Left lung (tissue), 14 donors: ENCODE measurements at places on chromosomes 11 and 22. TPM values are rescaled to one million over a fixed set of nuclear protein-coding genes. Genes with fewer than 3 reads are reported as not detected.
A peak's percentile ranks its signal among the peaks of the same experiment; 100 is the strongest.

DNA sequence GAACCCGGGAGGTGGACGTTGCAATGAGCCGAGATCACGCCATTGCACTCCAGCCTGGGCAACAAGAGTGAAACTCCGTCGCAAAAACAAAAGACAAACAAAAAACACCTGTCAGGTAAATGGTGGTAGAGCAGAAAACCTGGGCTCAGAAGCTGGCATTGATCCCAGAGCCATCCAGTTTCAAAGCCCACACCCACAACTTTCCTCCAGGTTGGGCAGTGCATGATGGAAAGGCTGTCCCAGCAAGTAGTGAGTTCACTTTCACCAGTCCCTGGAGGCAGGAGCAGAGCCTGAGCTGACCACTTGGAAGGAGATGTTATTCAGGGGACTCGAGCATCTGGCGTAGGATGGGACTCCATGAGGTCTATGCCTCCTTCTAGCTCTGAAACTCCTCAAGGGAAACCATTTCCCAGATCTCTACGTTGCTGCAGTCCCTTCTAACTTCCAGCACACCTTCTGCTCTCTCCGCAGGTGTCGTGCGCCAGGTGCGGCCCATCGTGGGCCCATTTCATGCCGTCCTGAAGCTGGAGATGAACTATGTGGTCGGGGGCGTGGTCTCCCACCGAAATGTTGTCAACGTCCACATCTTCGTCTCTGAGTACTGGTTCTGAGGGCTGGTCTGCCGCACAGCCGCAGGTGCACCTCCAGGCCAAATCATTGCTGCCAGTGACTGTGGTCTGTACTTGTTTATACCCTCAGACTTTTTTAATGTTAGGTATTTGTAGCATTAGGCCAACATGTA lies 71.6 kb upstream of the ATXN10 start:
- no peak overlapping the region for H3K4me3 ChIP-seq
- H3K36me3 ChIP-seq: no peaks in the 10 kb centered on the region
- H3K4me1 ChIP-seq: peaks cover 2% of the 10 kb centered on the region

- H3K27me3 ChIP-seq: no peaks in the 10 kb centered on the region
- no peak for DNase-seq
- H3K27ac ChIP-seq: no peak overlapping the region
- H3K4me1 ChIP-seq: no peaks in the 10 kb centered on the region
These were observed 739.0 kb downstream of the CNTN5 start for GRCh38 chr11:99759787-99760186.

DNA sequence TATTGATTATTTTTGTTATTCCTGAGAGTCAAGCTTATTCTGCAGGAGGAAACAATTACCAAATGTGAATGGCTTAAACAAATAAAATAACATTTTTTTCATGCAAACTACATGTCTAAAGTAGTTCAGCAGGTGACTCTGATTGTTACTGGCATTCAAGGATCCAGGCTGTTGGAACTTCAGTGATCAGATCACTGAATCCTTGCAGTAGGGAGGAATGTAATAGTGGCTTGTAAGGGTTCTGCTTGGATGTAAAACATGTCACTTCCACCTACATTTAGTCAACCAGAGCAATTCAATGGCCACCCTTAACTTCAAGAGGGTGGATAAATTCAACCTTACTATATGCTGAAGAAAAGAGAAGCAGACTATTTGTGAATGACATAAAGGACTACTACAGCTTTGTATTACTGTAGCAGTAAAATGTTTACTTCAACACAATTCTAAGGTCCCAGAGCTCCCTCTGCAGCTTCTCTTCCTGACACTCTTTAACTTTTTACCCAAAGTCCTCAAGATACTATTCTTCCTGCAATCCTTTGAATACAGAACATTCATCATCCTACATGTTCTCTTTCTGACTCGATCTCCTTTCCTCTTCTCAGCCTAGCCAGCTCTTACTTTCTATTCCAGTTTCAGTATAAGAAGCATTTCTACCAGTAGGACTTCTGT lies 284.0 kb downstream of the LRRC4C start:
- H3K27me3 ChIP-seq: no peaks in the 10 kb centered on the region
- H3K27ac ChIP-seq: no peak overlapping the region
- no peaks in the 10 kb centered on the region for H3K4me1 ChIP-seq
- DNase-seq: no peak

GRCh38 chr22:21082248-21082647 lies 36.5 kb downstream of the LRRC74B start:
- H3K36me3 ChIP-seq: no peaks in the 10 kb centered on the region
- DNase-seq: no peak
- H3K27me3 ChIP-seq: no peaks in the 10 kb centered on the region
- H3K4me1 ChIP-seq: no peaks in the 10 kb centered on the region
- H3K27ac ChIP-seq: no peak overlapping the region

DNA sequence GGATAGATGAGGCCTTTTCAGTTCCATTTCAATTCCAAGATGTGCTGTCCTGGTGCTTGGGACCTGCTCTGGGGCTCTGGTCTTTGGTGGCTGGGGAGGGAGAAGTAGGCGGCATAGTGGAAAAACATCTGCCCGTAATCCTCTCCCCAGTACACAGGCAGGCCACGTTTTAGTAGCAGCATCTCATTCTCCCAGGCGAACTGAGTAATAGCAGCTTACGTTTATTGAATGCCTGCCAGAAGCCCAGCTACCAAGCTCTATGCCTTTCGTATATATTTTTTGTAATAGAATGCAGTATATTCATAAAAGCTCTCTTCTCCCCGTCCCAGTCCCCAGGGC lies 11.4 kb downstream of the ACO2 start:
- no peak overlapping the region for H3K27ac ChIP-seq
- no peak for DNase-seq
- peaks cover 13% of the 10 kb centered on the region for H3K4me1 ChIP-seq
- H3K36me3 ChIP-seq: peaks cover 11% of the 10 kb centered on the region
- no peaks in the 10 kb centered on the region for H3K27me3 ChIP-seq
- H3K4me3 ChIP-seq: no peak overlapping the region

- H3K36me3 ChIP-seq: no peaks in the 10 kb centered on the region
- DNase-seq: no peak
- H3K4me1 ChIP-seq: no peaks in the 10 kb centered on the region
- H3K4me3 ChIP-seq: no peak overlapping the region
- no peak overlapping the region for H3K27ac ChIP-seq
These were observed 23.5 kb upstream of the TH start for GRCh38 chr11:2194877-2195755.

DNA sequence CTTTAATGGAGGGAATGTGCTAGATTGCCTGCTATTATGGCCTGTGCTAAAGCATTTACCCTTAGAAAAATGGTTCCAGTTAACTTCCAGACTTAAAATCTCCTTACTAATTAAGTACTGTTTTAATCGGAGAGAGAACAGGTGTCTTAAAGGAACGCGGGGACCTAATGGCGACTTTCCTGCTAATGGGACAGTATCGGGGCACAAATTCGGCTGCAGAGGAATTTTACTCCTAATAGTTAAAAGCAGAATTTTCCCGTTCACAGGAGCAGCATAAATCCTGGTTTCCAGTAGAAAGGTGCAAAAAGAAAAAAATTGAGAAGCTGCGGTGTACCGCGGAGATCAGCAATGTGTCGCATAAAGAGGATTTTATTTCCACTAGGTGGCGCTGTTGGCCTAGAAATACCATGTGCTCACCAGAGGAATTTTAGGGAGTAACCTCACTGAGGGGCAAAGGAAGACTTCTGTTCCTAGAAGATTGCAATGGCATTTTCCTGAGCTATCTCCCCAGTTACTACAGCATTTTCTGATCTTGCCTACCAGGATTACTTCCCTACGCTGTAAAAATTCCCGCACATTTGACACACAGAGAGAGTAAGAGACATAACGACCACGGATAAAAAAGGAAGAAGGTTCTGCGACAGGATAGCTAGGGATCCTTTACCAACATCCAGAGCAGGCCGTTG lies 44.5 kb downstream of the ZNF280B start:
- H3K36me3 ChIP-seq: no peaks in the 10 kb centered on the region
- H3K27ac ChIP-seq: no peak overlapping the region
- H3K4me1 ChIP-seq: no peaks in the 10 kb centered on the region
- H3K4me3 ChIP-seq: no peak overlapping the region
- DNase-seq: peak; percentile 63
- H3K27me3 ChIP-seq: peaks cover 35% of the 10 kb centered on the region

DNA sequence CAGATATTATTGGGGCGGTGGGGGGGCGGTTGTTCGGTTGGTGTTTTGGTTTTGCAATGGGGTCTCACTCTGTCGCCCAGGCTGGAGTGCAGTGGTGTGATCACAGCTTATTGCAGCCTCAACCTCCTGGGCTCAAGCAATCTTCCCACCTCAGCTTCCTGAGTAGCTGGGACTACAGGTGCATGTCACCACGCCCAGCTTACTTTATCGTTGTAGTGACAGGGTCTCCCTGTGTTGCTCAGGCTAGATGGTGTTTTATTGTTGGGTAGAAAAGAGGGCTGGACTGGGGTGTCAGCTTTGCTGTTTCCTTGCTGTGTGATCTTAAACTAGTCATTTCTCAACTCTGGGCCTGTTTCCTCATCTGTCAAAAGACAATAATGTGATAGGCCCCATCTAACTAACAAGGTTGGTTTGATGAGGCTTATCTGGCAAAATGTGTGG lies 17.5 kb upstream of the MYH9 start:
- H3K36me3 ChIP-seq: no peaks in the 10 kb centered on the region
- H3K4me3 ChIP-seq: no peak overlapping the region
- H3K4me1 ChIP-seq: peaks cover 86% of the 10 kb centered on the region
- H3K27ac ChIP-seq: peak overlapping the region; percentile 87

DNA sequence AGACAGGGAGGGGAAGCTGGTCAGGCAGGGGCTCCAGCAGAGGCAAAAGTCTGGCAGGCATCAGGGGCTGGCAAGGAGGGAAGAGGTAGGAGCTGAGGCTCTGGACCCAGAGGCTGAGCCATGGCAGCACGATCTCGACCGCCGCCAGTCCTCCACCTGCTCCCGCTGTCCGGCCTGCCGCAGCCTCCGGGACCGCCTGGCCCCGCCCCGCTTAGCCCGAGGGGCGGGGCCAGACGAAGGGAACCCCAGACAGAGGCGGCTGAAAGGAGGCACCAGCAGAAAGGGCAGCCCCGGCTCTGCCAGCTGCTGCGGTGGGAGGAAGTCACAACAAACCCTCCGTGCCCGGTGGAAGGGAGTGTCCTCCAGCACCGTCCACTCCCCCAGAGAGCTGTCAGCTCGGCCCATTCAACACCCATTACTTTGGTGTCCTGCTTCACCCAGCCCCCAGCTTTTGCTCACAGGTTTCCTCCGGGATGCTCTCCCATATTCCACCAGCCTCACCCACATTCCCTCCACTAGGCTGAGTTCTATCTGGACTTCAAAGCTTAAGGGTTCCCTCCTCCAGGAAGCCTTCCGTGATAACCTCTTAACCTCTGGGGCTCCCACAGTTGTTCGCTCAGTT lies at the start of gene MFNG:
Gene MFNG (minus strand): TSS at position 161 of the 622 bp plus-strand sequence. CDS start 207 bp downstream, outside the sequence.
- H3K27ac ChIP-seq: peak within 1 kb of the TSS; percentile 85
- H3K4me1 ChIP-seq: peaks cover 54% of the 10 kb centered on the region
- H3K36me3 ChIP-seq: peaks cover 14% of the 10 kb centered on the region
- H3K4me3 ChIP-seq: peak within 1 kb of the TSS; percentile 80

MRGPRX3 gene
- 0.15 TPM for total RNA-seq

AQP11 gene
- total RNA-seq: 0.94 TPM

GPHA2 gene
- not detected for total RNA-seq

APOBEC3H gene
- 1.3 TPM for total RNA-seq

TEAD1 gene
- total RNA-seq: 58.1 TPM

TSPAN32 gene
- total RNA-seq: 6.2 TPM
